B cell (primary cell): ENCODE measurements at places on chromosomes 2 and 18.
A peak's percentile ranks its signal among the peaks of the same experiment; 100 is the strongest.

- DNase-seq, result peak; percentile 4
Measured at GRCh38 chr2:130393318-130393910, 37.6 kb downstream of the PTPN18 start.

DNA sequence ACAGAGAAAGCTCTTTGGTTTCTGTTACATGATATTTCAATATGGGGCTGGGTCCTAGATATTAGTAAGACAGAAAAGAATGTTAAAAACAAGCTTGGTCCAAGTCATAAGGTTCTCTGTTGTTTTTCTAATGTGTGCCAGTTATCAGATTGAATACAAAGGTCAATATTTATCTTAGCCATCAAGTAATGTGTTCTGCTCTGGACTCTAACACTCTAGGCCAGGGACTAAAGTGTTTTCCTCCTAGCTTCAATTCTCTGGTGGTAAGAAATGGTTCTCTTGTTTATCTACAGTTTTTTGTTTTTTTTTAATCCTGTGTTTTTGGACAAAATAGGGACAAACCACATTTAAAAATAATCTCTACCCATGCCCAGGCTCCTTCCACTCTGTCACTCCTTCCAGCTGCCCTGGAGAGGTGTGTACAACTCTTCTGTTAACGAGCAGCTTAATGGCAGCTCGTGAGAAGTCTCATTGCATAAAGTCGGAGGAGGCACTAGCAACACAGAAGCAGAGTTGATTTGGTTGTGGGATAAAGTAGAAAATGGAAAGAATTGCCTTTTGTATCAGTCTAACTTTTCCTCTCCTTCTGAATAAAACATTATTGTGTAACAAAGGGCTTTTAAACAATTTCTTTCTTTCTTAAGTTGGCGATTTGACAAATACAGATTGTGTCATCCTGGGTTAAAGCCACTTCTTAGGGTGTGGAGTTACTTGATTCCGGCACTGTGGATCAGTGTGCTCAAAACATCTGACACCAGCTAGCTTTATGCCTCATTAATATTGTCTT, 8.0 kb upstream of the SESTD1 start:
- DNase-seq, result no peak

DNA sequence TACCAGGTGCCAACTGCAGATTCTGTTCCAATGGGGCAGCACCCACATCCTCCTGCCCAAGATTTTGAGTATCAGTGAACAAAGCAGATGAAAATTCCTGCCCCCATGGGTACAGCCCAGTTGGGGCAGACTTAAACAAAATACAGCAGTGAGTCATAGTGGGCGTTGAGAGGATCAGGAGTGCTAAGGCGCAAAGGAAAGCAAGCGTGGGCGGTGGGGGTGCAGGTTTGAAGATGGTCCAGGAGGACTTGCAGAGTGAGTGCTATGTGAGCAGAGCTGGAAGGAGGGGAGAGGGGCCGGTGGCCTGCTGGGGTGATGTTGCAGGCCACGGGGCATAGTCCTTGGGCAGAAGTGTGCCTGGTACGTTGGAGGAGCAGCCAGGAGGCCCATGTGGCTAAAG, 24.7 kb downstream of the STEAP3 start:
- DNase-seq, result no peak

DNA sequence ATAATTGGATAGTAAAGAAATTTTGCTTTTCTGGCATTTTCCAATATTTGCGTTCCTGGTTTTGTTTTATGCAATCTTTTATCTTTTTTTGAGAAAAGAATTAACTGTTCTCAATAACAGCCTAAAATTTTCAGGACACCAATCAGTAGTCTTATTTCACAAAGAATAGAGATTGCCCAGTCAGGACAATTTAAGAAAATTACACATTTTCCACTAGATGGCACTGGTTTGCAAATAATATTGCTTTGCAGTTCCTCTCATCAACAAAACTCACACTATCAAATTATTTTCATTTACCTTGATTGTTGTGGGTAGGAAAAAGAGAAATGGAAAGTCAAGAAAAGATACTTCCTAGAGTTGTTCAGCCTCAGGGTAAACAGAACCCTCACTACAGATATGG, 2.4 kb upstream of the RBM45 start:
- DNase-seq, result peak; percentile 39

DNA sequence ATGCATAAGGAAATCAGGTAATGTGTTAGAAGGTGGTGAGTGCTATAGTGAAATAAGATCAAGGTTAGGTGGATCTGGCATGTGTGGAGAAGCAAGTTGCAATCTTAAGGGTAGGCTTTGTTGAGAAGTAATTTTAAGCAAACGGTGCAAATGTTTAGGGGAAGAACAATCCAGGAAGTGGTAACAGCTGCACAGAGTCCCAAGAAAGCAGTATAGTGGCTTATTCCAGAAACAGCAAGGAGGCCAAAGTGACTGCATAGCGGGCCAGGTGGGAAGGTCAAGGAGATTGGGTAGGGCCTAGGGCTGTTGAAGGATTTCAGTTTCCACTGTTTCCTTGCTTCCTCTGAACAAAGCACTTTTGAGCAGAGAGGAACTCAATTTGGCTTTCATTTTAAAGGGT, 30.0 kb upstream of the RAB1A start:
- no peak for DNase-seq

- no peak for DNase-seq
Measured at GRCh38 chr2:157938556-157938955, 62.4 kb upstream of the ACVR1 start.

DNA sequence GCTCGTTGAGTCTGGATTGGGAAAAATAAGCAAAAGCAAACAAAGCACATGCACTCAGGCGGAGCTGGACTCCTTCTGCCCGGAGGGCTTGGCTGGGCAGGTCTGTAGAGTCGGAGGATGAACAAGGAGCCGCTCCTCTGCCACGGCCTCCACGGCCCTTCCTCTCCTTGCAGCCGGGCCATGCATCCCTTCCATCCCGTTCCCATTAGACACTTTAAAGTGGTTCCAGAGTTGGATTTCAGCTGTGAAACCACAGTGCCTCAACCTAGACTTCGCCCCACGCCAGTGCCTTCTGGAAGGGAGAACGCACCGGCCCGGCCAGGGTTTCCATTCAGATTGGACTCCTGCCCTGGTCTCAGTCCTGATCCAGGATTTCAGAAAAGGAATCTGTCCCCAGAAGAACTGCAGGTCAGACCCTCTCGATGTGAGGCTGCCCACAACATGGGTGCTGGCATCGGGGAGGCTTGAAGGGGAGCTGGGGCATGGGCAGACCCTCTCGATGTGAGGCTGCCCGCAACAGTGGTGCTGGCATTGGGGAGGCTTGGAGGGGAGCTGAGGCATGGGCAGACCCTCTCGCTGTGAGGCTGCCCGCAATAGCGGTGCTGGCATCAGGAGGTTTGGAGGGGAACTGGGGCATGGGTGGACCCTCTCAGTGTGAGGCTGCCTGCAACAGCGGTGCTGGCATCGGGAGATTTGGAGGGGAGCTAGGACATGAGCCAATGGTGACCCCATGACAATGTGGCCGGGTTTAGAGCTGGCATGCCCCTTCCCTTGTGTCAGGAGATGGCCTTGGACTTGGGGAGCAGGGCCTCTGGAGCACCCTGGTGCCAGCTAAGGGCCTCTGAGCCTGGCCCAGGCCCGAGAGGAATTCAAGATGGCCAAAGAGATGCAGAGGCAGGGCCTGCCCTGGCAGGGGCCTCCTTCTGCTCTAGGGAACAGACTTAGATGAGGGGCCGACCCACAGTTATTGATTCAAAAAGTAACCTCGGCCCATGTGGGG, 304.5 kb downstream of the NDUFA10 start:
- DNase-seq, result no peak

- DNase-seq, result peak; percentile 75
Measured at GRCh38 chr18:79246309-79247108, 149.2 kb upstream of the NFATC1 start.

DNA sequence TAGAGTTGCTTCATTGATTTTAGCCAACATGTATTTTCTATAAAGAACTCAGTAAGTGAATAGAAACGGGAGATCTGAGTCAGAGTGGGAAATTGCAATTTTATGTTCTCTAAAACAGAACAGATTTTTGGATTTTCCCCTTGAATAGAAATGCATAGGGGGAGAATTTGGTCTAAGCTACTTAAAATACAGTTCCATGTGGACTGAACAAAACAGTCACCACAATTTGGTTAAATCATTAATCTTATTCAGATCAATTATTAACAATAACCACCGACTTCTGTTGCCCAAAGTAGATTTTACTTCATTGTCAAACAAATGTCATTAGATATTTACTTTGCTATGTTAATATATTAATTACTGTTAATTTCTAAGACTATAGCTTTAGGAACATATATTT, 107.7 kb downstream of the SCG2 start:
- no peak for DNase-seq

GRCh38 chr18:68219274-68219673, 495.6 kb downstream of the TMX3 start:
- no peak for DNase-seq

- peak; percentile 58 for DNase-seq
Measured at GRCh38 chr18:23540867-23541266, 37.6 kb downstream of the RMC1 start.

DNA sequence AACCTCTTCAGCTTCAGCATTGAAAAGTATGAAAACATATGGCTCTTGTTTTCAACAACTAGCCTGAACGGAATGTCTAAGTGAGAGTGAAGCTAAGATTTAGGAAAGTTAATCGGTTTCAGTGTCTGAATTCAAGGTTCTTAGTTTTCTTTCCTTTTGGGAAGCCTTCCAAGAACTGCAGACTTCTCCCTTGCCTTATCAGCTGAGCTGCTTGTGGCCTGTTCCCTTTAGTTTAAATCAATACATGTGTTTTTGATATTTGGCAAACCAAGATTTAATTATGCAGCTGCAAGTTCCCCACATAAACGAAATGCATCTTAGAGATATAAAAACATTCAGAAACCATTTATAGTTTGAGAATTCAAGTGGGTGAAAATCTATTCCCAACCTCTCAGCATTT, 274.3 kb upstream of the NRP2 start:
- DNase-seq, result no peak

DNA sequence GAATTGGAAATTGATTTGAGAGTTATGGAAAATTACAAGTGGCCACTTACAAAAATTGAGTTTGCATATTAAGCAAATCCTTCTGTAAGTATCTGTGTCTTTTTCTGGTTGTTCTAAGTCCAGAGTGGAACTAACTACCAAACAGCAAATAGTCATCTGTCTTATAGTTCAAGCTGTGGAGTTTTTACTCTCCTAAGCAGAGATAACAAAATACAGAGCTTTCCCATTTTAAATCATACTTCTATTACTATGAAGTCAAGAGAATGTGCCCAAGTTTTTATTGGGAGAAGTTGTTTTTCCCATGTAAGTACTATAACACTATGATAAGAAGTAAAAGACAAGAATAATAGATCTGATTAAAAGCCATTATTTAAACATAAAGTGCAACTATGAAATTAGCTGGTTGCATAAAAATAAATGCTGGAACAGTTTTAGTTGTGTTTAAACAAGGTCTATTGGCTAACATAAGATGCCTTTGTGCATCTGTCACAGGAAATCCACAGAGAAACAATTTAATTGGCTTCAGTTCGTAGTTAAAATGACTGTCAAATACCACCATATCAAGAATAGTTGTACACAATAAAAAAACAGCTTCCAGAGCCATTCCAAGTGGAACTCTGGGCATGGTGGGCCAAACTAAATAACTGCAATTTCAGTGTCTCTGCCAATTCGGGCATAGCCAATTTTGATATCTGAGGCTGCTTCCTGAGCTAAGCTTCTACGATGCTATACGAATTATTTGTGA, 1467.4 kb upstream of the NXPH2 start:
- no peak for DNase-seq

GRCh38 chr2:31231571-31232302, 2.2 kb upstream of the EHD3 start:
- DNase-seq, result no peak

DNA sequence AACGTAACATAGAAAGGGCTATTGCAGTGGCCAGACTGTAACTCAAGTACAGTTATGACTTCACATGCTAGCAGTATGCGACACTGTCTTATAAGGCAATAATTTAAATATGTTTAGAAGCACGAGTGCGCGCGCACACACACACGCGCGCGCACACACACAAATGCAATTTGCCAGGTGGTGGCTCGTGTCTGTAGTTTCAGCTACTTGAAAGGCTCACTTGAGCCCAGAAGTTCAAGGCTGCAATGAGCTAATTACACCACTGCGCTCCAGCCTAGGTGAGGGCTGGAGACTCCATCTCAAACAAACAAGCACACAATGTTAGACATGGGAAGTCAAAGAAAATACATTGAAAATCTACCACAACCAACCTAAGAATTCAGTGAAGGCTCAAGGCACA, 103.7 kb downstream of the USP34 start:
- no peak for DNase-seq

- no peak for DNase-seq
Measured at GRCh38 chr2:95306336-95306895, 9.3 kb downstream of the KCNIP3 start.

DNA sequence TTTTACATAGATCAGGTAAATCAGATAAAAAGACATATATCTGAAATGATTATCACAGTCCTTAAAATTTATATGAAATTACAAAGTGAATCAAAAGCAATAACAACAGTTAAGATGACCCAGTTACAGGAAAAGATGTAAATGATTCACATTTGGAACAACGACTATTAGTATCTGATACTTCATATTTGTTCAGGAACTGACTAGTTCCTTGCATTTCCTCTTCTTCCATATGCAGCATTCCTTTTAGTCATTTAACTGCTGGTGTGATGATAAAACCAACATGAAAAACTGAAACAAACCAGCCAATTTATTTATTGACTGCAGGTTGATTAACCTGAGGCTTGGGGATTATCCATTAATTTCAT, 75.2 kb downstream of the RBMS1 start:
- DNase-seq, result no peak

DNA sequence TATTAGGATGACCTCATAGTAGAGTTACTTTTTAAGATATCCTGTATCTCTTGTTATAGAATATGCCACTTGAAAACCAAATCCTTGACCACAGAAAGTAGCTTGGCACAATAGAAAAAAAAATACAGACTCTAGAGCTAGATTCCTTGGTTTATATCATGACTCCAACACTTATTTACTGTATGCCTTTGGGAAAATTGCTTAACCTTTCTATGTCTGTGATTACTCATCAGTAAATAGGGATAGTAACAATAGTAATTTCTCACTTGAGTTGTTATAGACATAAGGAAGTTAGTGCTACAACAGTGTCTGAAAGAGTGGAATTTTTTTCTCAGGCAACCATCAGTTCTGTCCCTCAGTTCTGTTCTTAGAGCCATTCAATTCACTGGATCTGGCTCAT, 193.8 kb downstream of the GULP1 start:
- DNase-seq, result no peak

GRCh38 chr2:70806013-70806412, 14.4 kb downstream of the CLEC4F start:
- DNase-seq, result no peak

DNA sequence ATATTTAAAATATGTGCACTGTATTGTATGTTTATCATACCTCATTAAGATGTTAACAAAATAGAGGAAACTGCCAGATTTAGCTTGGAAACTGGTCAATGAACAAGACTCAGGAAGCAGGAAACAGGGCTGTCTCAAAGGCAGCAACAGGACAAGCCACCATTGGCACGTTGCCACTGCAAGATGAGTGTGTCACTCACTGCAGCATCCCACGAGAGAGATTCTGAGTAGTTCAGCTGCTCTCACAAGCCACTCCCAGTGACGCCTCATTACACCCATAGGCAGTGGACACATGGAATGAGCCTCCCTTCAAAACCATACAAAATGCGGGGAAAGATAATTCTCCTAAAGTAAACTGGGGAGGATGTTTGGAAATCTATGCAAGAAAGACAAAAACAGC, 181.9 kb upstream of the DLGAP1 start:
- no peak for DNase-seq
